ENCODE measurements at places on chromosomes 13 and 19. TPM values are rescaled to one million over a fixed set of nuclear protein-coding genes. Genes with fewer than 3 reads are reported as not detected.

The MUC16 gene
- total RNA-seq = 0.56 TPM

The SMIM24 gene
- total RNA-seq = not detected

The KIR2DL1 gene
- total RNA-seq = not detected

The TMPRSS9 gene
- not detected for total RNA-seq

The POSTN gene
- 17.0 TPM for total RNA-seq

Measured in esophagus mucosa (tissue), 1 donor.